ENCODE measurements at places on chromosomes 4 and X.

GRCh38 chr4:85557016-85557901 is 82.3 kb downstream of the ARHGAP24 start:
- no peak for DNase-seq

DNA sequence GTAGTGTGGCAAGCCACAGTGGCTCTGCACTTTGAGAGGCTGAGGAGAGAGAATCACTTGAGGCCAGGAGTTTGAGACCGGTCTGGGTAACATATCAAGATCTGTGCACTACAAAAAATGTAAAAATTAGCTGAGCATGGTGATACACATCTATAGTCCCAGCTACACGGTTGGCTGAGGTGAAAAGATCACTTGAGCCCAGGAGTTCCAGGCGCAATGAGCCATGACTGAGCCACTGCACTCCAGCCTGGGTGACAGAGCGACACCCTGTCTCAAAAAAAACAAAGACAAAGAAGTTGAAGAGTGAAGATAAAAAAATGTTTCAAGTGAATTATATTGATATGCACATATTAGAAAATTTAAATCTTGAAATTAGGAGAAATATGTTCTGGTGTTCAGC is 46.3 kb downstream of the SULT1B1 start:
- no peak for DNase-seq

- DNase-seq = no peak
Measured at GRCh38 chr4:181766061-181766548, 477.1 kb upstream of the TENM3 start.

DNA sequence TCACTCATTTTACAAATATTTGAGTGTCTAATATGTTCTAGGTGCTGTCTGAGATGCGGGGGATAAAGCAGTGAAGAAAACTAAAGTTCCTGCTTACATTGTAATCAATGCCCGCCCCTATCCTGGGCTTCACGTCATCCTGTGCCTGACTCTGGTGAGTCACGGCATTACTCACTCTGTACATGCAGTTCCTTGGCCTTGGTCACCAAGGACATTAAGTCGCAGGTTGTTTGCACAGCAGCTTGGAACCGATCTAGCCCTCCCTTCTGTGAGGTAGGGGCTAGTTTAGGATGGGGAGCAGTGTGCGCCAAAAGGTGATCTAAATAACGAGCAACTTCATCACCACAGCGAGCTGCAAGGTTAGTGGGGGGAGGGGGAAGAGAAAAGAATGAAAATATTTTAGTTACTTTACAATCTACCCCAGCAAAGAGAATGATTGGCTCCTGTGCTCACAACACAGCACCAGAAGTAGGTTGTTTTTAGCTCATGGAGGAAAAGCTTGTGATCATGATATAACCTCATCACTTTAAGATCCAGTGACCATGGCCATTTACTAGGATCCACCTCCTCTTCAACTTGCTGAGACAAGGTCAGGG is 48.0 kb upstream of the HDAC8 start:
- peak; percentile 83 for DNase-seq

- DNase-seq = no peak
Measured at GRCh38 chrX:65903750-65904149, 136.1 kb downstream of the VSIG4 start.

DNA sequence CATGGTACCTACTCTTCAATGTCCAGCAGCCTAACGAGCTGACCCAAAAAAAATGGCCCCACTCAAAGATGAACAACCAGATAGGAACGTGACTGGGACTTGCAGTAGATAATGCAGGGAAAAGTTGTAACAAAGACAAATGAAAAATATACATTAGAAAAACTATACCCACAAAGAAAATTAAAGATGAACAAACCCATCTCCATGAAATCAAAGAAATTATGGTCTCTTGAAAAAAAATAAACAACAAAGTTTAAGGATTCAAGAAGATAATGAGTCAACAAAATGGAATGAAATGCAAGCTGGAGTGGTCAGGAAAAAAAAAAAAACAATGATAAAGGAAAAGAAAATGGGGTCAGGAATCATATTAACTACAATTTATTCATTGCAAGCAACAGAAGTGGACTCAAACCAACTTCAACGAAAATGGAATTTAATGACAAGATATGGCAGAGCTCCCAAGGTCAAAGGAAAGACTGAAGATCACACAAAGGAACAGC is 309.8 kb upstream of the GALNT7 start:
- DNase-seq = no peak

DNA sequence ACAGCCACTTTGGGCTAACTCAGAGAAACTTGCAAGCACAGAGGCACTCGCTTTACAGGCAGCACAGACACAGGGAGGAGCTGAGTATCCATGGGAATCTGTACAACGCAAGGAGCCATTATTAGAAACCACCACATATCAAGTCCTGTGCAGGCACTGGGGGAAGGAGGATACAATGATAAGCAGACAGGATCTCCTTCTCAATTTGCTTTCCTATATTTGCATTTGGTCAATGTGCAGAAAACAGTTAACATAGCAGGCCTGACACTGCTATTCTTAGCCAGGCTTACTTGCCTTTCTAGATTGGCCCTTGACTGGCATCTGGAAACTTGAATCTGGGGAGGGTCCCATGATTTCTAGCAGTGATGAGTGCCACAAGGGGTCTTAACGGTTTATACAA is 65.8 kb downstream of the TEC start:
- no peak for DNase-seq

- DNase-seq = no peak
Measured at GRCh38 chr4:18100657-18101056, 79.1 kb upstream of the LCORL start.

- DNase-seq = no peak
Measured at GRCh38 chr4:100422894-100423293, 94.9 kb downstream of the EMCN start.

DNA sequence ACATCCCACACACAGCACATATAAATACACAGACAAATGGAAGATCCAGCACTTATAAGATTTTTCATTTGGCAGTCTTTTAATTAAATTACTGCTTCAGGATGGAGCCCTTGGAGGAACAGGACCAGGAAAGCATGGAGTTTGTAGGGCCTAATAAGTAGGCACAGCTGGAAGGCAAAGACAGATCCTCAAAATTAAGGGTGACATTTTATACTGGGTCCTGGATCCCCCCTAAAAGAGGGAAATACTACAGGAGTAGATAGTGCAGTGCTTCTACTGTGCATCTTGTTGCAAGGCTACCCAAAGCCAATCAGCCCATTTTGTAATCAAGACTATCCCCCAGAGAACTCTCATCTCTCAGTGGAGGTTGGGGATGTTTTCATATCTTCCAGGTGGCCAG is 1860.7 kb upstream of the PCDH10 start:
- no peak for DNase-seq

- peak; percentile 9 for DNase-seq
Measured at GRCh38 chr4:26406346-26406975, 83.8 kb downstream of the CCKAR start.

DNA sequence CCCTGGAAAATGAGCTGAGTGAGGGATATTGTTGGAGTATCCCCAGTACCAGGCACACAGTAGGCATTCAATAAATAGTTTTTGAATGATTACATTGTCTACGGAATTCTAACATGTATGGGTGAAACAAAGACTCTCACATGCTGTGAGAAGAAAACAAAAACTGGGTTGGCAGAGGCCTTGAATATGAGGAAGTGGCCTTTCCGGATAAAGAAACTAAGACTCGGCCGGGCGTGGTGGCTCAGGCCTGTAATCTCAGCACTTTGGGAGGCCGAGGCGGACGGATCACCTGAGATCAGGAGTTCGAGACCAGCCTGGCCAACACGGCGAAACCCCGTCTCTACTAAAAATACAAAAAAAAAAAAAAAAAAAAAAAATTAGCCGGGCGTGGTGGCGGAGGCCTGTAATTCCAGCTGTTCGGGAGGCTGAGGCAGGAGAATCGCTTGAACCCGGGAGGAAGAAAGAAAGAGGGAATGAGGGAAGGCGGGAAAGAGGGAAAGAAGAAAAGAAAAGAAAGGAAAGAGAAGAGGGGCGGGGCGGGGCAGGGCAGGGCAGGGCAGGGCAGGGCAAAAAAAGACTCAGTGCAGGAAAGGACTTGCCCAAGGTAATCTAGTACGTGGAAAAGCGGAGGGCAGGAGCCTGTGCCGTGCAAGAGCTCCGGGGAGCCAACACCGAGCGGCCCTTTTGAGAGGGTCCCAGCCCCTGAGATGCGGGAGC is 689 bp upstream of the TMA16 start:
- no peak for DNase-seq

DNA sequence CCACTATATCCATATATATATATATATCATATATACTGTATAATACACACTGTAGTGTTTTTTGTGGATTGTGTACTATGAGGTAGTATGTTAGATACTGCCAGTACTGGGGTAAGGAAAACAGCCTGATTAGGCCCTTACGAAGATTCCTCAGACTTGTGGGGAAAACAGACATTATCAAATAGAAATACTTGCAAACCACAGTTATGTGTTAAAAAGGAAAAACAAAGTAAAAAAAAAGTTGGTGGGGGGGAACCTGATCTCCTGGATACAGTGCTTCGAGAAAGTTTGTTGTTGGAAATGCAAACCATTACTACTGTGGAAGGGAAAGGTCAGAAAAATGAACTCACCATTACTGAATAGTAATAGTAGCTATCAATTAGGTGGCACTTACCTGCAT is 53.0 kb downstream of the PKD2 start:
- DNase-seq = no peak

GRCh38 chr4:182384631-182385091 is 141.5 kb downstream of the TENM3 start:
- DNase-seq = no peak

- peak; percentile 25 for DNase-seq
Measured at GRCh38 chr4:160265836-160266235, 1163.0 kb downstream of the RAPGEF2 start.

GRCh38 chrX:106976416-106976815 is 23.6 kb downstream of the MORC4 start:
- DNase-seq = no peak

DNA sequence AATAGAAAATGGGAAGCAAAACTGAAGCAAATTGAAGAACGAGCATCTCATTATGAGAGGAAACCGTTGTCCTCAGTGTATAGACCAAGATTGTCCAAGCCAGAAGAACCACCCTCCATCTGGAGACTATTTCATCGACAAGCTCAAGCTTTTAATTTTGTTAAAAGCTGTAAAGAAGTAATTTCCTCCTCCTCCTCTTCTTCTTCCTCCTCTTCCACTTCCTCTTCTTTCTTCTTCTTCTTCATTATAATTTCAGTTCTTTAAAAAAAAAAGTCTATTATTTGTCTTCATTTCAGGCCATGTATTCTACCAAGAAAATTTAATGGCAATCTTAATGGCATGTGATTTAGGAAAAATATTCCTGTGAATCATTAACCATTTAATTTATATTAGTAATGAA is 7.6 kb downstream of the PRIMPOL start:
- DNase-seq = no peak

DNA sequence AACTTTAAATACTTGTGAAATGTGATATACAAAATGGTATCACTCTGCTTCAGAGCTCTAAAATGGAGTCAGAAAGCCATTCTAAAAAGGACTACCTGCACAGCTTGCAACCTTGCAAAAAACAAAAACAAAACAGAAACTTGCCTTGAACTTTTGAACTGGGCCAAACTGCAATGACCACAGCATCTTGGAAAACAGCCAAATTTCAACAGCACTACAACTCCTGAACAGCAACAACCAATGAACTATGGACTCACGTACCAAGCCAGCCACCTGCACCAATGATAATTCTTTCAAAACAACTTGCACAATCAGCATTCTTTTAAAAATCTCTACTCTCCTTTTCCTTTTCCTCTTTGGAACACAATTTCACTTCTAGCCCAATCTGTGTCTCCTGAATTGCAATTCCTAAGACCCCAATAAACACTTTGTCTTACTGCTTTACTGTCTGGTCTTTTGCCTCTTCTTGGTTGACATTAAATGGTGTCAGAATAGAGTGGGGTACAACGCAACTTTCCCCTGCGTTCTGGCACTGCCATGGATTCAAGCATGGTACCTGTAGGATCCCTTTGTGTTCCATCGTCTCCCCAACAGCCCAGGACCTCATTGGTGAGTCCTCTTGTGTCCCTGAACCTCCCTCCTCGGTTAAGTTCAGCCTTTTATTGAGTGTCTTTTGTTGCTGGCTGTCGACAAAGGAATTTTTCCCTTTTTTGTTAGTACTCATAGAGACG is 35.7 kb upstream of the FMR1 start:
- DNase-seq = no peak

DNA sequence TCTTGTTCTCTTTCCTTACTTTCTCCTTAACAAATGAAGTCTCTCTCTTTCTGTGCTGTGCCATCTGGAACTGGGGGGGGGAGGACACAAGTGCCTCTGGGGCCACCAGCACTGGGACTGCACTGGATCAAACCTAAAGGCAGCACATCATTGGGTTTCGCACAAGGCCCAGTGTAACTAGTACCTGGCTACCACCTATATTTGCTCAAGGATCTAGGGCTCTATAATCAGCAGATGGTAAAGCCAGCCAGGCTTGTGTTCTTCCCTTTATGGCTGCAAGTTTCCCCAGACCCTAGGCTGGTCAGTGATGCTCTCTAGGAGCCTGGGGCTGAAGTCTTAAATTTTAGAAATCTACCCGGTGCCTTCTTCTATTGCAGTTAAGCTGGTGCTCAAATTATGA is 40.1 kb downstream of the RTL3 start:
- DNase-seq = no peak

DNA sequence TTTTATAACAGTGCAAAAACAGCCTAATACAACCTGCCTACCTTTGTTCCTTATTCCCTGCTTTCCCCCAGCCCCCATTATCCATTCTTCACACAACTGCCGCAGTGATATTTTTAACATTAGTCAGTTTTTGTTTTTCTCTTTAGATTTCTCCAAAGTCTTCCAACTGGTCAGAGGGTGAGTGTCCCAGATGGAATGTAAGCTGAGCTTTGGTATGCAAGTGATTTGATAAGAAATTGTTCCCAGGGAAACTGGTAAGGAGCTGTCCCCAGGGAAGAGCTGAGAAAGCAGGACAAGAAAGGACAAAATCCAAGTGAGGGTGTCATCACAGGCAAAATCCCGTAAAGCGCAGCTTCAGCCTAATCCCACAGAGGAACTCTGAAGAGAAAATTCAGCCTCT is 475.5 kb upstream of the ADGRL3 start:
- DNase-seq = peak; percentile 97

DNA sequence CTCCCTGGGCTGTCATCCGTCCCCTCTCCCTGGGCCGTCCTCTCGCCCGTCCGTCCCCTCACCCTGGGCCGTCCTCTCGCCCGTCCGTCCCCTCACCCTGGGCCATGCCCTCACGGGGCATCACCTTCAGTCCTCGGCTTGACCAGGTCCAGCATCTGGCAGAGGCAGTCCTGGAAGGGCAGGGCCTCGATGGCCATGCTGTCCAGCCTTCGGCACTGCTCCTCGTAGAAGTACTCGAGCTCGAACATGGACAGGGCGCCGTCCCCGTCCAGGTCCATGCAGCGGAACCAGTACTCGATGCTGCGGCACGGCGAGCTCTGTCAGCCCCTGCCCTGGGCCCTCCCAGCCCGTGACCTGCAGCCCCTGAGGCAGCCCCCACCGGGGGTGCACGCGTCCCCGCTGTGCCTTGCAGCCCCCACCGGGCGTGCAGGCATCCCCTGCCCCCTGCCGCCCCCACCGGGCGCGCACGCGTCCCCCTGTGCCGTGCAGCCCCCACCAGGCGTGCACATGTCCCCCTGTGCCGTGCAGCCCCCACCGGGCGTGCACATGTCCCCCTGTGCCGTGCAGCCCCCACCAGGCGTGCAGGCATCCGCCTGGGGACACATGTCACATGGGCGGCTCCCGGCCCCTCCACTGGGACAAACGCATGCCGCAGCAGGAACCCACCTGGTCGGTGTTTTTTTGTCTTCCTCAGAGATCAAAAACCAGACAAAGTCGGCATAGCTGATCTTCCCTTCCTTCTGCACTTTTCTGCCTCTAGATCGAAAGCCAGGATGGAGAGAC is 22.2 kb upstream of the GTPBP6 start:
- DNase-seq = no peak
